ENCODE measurements at places on chromosomes 1 and 21. TPM values are rescaled to one million over a fixed set of nuclear protein-coding genes. Genes with fewer than 3 reads are reported as not detected.
A peak's percentile ranks its signal among the peaks of the same experiment; 100 is the strongest.

GRCh38 chr1:29682919-29683295 lies 446.6 kb downstream of the PTPRU start:
- DNase-seq, result no peak

DNA sequence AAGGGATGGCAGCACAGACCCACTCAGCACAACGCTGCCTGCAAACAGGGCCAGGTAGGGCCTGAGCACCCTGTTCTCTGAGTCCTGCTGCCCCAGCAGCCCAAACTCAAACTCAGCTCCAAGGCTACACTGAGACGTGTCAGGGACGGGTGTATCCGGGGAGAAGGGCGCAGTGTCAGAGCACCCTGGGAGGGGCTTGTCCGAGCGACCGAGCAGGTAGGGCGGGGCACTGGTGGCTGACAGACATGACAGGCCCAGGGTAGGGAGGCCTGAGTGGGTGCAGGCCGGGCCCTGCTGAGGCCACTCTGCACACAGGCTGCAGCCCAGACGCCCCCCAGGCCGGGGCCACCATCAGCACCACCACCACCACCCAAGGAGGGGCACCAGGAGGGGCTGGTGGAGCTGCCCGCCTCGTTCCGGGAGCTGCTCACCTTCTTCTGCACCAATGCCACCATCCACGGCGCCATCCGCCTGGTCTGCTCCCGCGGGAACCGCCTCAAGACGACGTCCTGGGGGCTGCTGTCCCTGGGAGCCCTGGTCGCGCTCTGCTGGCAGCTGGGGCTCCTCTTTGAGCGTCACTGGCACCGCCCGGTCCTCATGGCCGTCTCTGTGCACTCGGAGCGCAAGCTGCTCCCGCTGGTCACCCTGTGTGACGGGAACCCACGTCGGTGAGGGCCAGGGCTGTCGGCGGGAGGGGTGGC lies 5.5 kb downstream of the SCNN1D start:
- DNase-seq, result no peak

DNA sequence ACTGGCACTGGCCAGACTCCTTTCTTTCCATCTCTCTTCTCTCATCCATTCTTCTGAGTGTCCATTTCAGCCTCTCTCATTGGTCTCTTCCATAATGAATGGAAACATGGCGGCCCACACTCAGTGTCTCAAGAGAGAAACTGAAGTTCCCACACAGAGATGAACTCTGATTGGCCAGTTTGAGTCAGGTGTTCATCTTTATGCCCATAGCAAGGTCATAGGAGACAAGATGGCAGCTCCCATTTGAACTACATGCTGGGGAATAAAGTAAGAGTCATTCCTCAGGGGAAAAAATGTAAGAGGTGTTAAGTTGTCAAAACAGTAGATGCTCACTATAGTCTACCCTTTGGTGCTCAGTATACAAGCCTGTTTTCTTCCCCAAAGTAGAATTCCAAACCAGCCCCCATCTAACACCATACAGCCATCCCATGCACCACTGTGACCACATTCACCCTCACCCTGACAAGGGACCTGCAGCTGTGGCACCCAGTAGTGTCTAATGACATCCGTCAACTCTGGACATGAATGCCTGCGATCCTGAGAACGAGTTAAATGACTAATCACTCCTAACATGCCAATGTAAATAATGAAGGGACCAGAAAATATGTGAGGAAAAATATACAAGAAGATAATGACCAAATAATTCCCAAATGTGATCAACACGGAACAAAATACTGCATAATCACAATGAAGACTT lies 12.4 kb downstream of the CDA start:
- no peak for DNase-seq

The CFHR1 gene
- total RNA-seq, result not detected

GRCh38 chr1:241130881-241131280 lies 226.1 kb downstream of the RGS7 start:
- no peak for DNase-seq

DNA sequence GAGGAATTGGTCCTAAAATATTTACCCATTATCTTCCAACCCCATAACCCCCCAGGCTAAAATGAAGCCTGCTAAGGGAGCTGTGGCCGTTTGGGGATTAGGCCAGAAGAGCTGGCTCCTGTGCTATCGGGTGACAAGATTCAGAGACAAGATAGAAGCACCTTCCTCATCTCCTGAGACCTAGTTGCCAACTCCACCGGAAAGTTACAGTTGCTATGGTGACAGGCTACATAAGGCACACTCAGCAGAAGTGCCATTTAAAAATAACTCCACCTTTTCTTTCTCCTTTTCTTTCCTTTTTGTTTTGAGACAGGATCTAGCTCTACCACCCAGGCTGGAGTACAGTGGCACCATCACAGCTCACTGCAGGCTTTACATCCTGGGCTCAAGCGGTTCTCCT lies 43.6 kb upstream of the ROR1 start:
- DNase-seq, result no peak

- no peak for DNase-seq
These were observed 22.6 kb upstream of the PRELP start for GRCh38 chr1:203453016-203453415.

- DNase-seq, result no peak
These were observed 42.2 kb upstream of the RALGPS2 start for GRCh38 chr1:178682886-178683285.

DNA sequence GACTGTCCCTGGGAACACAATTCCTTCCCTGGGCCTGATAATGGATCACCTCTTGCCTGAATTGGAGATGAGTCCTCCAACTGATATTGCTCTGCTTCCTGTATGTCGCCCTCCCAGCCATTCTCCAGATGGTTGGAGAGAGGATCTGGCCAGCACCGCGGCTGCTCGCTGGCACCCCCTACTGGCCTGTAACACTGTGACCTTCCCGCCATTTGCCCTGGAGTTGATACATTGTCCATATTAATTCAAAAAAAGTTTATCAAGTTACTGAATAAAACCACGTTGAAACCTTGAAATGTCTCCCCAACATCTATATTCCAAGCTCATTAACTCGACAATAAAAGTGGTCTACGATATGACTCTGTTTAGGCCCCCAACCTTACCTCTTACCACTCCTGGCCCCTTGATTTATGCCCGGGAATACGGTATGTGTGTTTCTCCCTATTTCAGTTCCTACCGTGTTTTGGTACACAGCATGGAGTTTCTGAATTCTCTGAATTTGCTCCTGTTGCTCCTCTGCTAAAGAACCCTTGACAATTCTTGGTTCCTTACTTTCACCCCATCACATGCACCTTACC lies 241.8 kb upstream of the KIAA0040 start:
- no peak for DNase-seq

GRCh38 chr1:84253036-84253435 lies 48.5 kb upstream of the SAMD13 start:
- no peak for DNase-seq

DNA sequence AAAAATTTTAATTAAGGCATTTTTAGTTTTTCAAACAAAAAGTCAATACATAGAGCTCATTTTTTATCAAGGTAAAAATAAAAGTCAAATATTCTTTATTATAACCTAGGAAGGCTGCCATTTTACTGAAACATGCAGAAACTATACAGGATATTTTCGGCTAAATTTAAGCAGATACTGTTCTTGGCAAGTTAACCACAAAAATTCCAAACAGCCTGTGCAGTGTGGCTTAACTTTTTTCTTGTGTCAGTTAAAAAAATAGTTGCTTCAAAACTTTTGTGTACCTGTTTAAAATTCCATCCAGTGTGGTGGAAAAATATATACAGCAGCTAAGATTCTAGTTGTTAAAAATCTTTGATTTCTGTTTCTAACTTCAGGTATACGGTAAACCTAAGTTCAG lies 135.0 kb downstream of the ATP5PO start:
- DNase-seq, result no peak

GRCh38 chr1:233140974-233141373 lies 154.6 kb downstream of the PCNX2 start:
- no peak for DNase-seq

GRCh38 chr1:156086256-156086662 lies 4.0 kb upstream of the MEX3A start:
- no peak for DNase-seq

DNA sequence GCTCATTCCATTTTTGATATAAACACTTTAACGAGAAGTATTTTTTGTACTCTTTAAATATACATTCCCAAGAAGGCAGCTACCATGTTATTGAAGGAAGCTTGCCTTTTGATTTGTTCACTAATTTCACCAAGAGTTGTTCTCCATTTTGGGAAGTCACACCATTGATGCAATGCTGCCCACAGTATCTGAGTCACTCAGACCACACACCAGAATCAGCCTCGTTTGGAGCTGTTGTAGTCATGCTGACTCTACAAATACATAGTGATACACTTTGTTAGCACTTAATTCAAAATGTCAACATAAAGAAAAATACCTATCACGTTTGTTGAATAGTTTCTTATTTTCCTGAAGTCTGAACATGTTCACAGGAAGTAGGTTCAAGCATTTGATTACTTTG lies 78.7 kb downstream of the PAPPA2 start:
- DNase-seq, result no peak

DNA sequence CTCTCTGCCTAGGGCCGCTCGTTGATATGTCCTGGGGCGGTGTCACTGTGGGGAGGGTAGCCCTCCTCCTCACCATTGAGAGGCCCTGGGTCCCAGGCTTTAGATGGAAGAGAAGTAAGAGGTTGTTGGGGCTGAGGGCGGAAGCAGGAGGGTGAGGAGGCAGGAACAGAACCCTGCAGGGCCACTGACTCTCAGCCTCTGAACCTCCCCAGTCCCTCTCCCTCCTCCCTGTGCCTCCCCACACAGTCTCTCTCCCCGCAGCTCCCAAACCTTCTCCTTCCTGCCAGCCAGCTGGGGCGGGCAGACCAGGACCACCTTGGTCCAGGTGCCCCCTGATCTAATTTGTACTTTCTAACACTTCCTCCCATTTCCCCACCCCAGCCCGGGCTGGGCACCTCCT lies 14.3 kb upstream of the FAM131C start:
- no peak for DNase-seq

DNA sequence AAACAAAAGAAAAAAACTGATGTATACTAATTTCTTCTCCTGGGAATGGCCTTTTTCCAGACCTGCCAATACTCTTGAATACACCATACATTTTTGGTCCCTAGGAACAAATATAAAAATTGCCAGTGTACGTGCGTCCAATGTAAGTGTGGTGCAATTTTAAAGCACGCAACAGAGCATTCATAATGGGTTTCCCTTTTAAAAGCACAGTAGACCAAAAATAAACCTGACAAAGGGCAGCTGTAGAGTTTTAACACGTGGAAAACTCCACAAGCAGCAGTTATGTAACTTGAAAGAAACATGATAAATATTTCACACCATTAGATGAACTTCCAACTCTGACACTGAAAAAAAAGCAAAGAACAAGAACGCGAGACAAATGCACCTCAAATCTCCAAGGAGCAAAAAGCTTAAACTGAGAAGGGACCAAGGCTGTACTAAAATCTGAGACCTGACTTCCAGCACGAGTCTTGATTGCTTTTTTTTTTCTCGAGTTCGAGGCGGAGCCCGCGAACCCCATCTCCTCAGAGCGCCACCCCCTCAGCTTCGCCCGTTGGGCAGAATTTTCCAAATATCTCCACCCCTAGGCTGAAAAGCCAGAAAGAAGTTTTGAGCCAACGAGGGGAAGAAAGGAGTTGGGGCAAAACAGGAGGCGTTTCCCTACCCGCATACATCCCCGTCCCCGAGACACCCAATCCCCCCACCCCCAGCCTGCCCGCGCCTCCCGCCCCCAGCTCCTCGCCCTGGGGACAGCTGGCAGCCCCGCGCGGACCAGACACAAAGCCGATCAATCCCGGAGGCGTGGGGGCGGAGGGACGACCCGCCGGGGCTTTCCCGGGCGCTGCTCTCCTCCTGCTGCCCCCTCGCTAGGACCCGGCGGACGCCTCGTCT lies at the start of gene JAM2:
Gene JAM2, plus strand, starts transcription at position 599 of the 891 bp plus-strand sequence. CDS start 564 bp downstream, outside the sequence.
- DNase-seq, result peak; percentile 65

The MTARC2 gene
- not detected for total RNA-seq

- no peak for DNase-seq
These were observed 406.9 kb upstream of the NCAM2 start for GRCh38 chr21:20591284-20591683.

- no peak for DNase-seq
These were observed 14.0 kb upstream of the TBX19 start for GRCh38 chr1:168266644-168267186.

GRCh38 chr1:216596281-216596862 lies 126.9 kb downstream of the ESRRG start:
- DNase-seq, result no peak

The TAS1R3 gene
- 0.20 TPM for total RNA-seq

The TGFB2 gene
- not detected for total RNA-seq

DNA sequence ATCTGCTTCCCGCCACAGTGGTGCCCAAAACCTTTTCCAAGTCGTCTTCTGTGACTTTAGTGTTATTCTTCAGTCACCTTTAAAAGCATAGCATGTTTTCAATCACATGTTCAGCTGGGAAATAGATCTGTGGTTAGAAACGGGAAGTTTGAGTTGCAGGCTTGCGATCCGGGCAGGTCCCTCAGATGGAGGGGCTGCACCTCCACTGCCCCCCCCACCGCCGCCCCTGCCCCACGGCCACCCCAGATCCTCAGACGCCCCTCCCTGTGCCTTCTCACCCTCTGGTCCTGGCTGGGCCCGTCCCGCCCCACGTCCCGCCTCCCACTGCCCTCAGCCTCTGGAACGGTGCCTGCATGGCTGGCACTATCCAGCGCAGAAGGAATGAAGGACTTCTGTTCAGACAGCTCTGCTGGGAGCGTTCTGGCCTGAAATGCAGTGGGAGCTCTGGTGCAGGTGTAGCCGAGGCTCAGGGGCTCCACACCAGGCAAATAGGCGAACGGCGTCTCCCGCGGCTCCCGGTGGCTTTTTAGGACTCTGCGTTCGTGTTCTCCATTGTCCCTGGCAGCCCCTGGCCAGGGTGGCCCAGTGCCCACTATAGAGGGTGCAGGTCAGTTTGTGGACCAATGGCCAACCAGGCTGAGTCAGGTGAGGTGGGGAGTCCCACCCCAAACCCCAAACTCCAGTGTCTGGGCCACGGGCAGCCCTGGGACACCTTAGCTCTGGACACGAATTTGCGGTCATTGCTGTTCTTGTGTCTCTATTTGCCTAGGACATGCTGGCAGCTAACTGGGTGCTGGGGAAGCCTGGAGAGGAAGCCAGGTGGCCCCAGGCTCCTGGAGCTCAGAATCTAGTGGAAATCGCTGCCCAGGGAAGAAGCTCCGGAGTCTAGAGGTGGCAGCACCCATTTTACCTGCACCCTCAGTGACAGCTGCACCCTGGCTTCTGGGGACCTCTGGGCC lies 67.1 kb downstream of the FAAP20 start:
- DNase-seq, result no peak

DNA sequence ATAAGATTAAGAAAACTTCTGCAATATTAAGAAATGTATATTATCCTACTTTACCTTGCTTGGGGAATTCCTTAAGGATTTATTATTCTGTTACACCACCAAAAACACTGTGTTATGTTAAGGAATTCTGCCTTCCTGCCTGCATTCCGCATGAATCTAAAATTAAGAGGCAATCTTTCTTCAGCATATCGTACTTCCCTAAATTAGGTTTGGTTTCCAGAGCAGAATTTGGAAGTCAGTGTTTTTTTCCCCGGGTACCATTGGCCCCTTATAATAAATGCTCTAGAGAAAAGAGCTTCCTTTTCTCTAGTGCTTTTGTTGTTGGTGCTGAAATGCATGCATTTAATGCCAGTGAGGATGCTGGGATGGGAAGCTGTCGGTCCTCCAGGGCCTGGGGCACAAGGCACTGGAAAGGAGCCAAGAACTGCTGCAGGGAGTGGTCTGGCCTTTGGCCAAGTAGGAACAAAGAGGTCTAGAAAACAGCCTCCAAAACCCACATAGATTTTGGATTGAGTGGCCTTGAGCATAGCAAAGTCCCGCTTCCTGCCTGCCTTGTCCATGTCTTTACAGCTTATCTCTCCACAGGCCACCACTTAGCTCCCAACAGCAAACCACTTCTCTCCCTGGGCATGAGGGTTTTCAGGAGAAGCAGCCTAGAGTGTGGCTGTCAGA lies 69.9 kb downstream of the RRAGC start:
- no peak for DNase-seq

- DNase-seq, result no peak
These were observed 54.5 kb upstream of the GADD45A start for GRCh38 chr1:67630438-67631045.
